Glomerular endothelial cell (primary cell): ENCODE measurements at places on chromosomes 11 and 22. TPM values are rescaled to one million over a fixed set of nuclear protein-coding genes. Genes with fewer than 3 reads are reported as not detected.

Gene LMO2
- total RNA-seq, result 47.8 and 67.6 TPM in 2 replicates

- no peak for DNase-seq
Measured at GRCh38 chr22:41620589-41621098, at the start of gene DESI1. TSS of gene DESI1 (minus strand) at chr22:41621043. CDS start at chr22:41620839, 204 bp downstream.

DNA sequence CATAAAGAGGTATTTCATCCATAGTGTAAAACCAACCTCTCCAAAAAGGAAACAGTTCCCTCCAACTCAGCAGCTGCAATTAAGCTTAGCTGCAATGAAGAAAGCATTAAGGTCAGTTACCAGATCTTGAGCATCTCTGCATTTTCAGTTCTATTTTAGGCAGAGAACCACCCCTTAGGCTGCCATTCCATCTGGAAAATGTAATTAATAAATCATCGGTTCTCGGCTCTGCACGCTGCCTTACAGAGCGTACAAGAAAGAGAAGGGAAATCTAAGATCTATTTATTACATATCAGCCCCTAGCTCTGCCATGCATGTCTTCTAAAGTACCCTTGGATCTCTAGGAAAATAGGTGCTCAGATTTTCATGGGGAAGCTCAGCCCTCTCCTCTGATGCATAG lies 71.5 kb downstream of the RCN1 start:
- DNase-seq, result no peak

GRCh38 chr11:41799754-41800153 lies 340.3 kb upstream of the LRRC4C start:
- DNase-seq, result no peak

DNA sequence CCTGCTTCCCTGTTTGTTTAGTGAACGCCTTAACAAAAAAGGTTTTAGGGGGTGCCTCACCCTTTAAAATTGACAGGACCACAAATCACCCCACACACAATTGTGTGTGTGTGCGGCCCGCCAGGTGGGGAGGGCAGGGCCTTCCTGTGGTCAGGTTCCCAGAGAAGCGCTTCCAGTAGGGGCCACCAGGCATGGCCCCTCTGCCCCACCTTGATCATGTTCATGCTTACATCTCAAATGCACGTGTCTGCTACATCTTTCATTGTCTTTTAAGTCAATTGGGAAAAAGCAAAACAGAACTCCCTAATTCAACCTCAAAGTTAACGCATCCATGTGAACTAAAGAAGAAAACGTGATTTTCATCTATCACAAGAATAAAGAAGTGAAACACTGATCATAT lies 1335.3 kb downstream of the TBC1D22A start:
- DNase-seq, result no peak

GRCh38 chr11:11572386-11572785 lies 49.4 kb downstream of the GALNT18 start:
- DNase-seq, result no peak

Gene ANO3
- total RNA-seq, result 0.12 TPM in 1 of 2 replicates, not detected in the other

Gene GGTLC3
- not detected in 2 replicates for total RNA-seq

Gene GPR83
- not detected in 2 replicates for total RNA-seq

DNA sequence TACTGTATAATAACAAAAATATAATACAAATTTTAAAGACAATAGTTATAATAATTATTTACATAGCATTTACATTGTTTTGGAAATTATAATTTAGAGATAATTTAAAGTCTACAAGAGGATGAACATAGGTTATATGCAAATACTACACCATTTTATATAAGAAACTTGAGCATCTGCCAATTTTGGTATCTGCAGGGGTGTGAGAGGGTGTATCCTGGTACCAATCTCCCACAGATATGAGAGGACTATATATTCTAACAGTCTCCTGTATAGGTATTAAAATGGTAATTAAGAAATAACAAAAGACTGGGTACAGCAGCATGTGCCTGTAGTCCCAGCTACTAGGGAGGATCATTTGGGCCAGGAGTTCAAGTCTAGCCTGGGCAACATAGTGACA lies 134.4 kb downstream of the APOL5 start:
- DNase-seq, result no peak

GRCh38 chr11:70378506-70379134 lies 19.7 kb upstream of the CTTN start:
- no peak for DNase-seq

Gene SMTNL1
- total RNA-seq, result not detected in 2 replicates

Gene LSP1
- total RNA-seq, result 1.1 TPM in 1 of 2 replicates, not detected in the other

Gene TMEM41B
- 28.1 and 31.7 TPM in 2 replicates for total RNA-seq

DNA sequence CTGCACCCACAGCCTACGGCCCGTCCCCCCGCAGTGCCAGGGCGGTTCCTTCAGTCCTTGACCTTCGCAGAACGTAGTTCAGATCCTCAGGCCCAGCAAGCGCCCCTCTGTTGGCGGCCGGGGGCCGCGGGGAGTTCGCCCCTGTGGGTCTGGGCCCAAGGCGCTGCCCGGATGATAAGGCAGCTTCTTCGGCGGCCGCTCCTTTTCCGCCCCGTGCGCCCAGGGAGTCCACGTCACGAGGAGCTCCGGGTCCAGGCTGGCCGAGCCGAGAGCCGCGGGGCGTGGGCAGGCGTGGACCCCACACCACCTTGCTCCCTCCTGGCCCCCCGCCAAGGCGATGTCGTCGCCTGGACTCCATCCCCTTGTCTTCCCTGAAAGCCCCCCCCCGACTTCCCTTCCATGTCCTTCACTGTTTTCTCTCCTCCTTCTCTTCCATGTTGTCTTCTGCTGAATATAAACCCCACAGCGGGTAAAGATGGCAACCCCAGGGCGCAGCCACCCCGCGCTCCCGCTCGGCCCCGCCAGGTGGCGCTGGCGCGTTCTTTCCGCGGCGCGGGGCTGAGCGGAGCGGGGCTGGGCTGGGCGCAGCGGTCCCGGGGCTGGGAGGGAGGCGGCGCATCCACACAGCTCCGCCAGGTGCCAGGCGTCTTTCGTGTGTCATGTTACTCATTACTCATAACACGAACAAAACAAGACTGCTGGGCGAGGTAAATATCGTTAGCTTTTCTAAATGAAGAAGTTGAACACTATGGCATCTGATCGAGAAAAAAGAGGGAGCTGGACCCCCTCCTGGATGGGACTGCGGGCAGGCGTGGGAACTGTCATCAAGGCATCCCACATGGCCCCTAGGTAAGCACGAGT lies 321.0 kb downstream of the NTM start:
- DNase-seq, result no peak

Gene C11orf42
- not detected in 2 replicates for total RNA-seq

GRCh38 chr11:15495462-15495861 lies 380.7 kb downstream of the INSC start:
- DNase-seq, result no peak

DNA sequence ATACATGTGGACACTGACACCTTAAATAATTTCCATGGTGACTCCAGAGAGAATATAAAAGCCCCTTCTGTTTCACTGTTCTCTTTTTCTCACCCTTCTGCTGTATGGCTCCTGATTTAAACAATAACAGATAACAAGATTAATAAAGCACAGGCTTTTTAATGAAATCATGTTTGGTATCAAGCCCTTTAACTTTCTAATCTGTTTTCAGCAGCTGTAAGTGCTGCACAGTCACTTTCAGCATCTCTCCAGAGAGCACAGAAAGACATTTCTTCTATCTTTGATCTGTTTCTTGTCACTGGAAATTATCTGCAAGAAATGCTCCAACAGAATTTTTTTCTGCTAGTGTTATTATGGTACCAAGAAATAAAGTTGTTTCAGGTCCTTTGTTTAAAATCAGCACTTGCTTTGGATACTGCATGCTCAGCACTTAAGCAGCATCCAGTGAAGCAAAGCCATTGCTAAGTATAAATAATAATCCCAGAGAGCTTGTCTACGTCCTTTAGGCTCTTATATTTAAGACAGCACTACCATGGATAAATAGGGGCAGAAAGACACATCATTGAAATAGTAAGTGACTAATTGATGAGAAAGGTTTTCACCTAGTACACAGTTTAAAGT lies 134.2 kb upstream of the CARD18 start:
- no peak for DNase-seq

GRCh38 chr11:125215976-125216375 lies 51.4 kb downstream of the PKNOX2 start:
- no peak for DNase-seq

- no peak for DNase-seq
Measured at GRCh38 chr11:103108933-103109817, at the start of gene DYNC2H1. TSS of gene DYNC2H1 (plus strand) at chr11:103109426. CDS start at chr11:103109575, 149 bp downstream.

GRCh38 chr11:73481626-73482025 lies 105.4 kb downstream of the RELT start:
- no peak for DNase-seq

DNA sequence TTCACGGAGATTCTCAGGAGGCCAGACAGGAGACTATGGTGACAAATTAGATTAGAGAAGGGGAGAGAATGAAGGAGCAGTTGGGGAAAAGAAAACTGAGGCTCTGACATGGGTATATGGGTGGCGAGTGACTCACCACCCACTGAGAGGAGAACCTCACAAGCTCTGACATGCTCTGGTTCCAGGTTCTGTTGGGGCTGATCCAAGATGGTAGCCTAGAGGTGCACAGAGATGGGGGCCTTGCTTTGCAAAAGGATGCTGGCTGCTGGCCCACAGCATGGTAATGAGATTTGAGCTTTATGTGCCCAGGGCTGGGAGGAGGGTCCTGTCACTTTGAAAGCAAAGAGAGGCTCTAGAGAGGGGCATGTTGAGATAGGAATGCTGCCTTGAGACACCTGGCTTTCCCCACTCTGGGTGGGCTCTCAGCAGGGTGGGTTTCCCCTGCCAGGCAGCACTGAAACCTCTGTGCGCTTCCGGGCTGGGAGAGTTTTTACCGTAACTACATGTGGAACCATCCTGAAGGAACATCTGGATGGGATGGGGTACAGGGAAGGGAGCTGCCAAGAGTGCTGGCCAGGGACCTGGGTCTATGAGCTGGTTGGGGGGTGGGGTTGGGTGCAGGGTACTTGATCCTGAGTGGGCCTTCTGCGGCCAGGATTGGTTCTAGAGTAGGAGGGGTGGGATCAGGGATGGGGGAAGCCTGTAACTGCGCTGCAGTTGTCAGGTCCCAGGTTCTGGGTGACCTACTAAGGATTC lies 1.2 kb upstream of the GRK2 start:
- no peak for DNase-seq

- DNase-seq, result no peak
Measured at GRCh38 chr22:35205961-35206360, 51.3 kb upstream of the HMGXB4 start.

- no peak for DNase-seq
Measured at GRCh38 chr11:85762226-85762625, 48.7 kb downstream of the SYTL2 start.
